ENCODE measurements at places on chromosomes 3 and 15.

DNA sequence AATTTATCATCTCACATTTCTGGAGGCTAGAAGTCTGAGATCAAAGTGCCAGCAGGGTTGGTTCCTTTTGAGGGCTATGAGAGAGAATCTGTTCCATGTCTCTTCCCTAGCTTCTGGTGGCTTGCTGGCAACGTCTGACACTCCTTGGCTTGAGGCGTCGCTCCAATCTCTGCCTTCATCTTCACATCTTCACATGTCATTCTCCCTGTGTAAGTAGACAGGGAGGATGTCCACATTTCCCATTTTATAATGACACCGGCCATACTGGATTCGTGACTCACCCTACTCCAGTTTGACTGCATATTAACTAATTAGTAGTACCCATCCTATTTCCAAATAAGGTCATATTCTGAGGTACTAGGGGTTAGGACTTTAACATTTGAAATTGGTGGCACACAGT is 17.5 kb upstream of the ARHGAP31 start:
- no peak for DNase-seq

DNA sequence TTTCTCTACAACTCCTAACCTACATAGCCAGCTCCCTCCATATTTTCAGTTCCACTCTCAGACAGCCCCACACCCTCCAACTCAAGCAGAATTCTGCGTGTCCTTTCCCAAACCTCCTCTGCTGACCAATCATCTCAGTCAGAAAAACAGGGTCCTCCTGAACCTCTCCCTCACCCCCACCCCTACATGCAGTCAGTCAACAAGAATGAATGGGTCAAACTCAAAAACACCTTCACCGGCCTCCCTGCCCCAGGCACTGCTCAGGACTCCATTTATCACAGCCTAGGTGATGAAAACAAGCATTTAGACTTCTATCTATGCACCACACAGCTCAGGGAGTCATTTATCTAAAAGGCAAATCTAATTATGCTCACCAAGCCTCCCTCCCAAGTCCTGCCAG is 32.4 kb downstream of the MYL3 start:
- DNase-seq: no peak

DNA sequence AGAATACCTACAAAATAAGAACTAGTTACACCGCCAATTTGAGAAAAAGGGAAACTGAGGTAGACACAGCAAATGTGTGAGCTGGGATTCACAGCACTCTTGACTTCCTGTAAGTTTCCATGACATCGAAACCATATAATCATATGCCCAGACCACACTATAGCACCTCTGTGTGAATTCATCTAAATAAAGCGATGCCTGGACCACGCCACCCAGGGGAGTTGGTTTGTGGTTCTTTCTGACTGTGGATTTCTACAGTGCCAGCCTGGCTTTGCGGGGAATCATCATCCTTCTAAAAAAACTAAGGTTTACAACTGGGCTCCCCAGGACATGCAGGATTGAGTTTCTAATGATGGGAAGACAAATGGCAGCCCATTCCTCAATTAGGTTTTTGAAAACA is 23.5 kb upstream of the CA12 start:
- DNase-seq: no peak

DNA sequence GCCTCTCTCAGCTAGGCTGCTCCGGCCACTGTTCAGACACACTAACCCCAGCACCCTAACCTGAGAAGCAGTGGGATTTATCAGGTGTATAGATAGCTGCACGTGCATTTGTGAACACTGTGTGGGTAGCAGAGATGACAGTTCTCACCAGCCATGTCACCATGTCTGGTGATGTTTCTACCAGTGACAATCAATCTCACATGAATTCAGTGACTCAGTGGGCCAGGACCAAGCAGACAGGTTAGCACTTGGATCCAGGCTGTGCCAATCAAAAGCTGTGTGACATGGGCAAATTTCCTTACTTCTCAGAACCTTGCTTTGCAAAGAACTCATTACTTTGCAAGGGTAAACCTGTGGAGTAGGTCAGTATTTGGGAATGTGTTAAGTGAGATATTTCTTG is 65.3 kb upstream of the GATM start:
- no peak for DNase-seq

GRCh38 chr15:85831415-85832113 is 36.8 kb upstream of the KLHL25 start:
- no peak for DNase-seq

- no peak for DNase-seq
These were observed 1.9 kb downstream of the FNDC3B start for GRCh38 chr3:172040981-172041963.

GRCh38 chr3:58492494-58492905 is 604 bp downstream of the KCTD6 start:
- DNase-seq: peak; percentile 16

DNA sequence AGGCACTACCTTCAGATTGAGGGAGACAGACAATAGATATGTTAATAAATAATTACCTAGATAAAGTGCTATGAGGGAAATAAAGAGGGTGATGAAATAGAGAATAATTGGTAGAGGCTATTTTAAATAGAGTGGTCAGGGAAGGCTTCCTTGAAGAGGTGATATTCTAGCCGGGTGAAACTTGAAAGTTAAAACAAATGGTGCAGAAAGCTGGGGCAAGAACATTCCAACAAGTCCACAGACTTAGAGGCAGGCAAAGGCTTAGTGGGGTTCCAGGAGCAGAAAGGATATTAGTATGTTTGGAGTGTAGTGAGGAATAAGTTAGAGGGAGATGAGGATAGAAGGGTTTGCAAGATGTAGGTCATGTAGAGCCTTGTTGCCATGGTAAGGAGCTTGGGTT is 10.1 kb downstream of the HACD3 start:
- no peak for DNase-seq

DNA sequence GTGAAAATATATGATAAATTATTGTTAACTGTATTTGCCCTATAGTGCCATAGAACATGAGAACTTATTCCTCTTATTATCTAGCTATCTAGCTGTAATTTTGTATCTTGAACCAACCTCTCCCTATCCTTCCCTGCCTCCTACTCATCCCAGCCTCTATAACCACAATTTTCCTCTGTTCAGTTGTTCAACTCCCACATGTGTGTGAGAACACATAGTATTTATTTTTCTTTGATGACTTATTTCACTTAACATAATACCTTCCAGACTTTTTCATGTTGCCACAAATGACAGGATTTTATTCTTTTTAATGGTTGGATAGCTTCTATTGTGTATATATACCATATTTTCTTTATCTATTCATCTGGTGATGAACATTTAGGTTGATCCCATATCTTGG is 85.4 kb upstream of the SUCLG2 start:
- DNase-seq: no peak

- DNase-seq: no peak
These were observed 82.1 kb upstream of the RAD18 start for GRCh38 chr3:9045371-9045770.

DNA sequence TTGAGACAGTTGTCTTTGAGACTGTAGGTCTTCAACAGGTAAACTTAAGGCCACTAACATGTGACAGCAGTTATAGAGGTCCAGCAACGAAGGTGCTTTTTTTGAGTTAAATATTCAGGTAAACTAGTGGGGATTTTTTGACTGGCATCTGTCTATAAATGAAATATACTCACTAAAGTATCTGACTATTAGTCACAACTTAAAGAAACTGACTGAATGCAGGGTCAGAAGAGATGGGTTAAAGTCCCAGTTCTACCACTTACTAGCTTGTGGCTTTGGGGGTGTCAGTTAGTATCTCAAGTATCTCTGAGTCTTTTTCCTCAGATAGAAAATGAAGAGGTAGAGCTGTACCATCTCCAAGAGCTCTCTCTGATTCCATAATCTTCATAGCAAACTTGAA is 18.0 kb downstream of the MIX23 start:
- DNase-seq: no peak

- no peak for DNase-seq
These were observed 403.9 kb downstream of the VPS13C start for GRCh38 chr15:61656391-61656790.

DNA sequence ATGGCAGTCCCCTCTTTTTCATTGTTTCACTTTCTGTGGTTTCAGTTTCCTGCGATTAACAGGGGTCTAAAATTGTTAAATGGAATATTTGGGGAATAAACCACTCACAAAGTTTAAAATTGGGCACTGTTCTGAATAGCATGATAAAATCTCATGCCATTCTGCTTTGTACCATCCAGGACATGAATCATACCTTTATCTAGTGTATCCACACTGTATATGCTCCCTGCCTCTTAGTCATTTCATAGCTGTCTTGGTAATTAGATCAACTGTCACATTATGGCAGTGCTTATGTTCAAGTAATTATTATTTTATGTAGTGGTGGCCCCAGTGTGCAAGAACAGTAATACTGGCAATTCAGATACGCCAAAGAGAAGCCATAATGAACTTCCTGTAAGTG is 734.5 kb downstream of the ZPLD1 start:
- no peak for DNase-seq

DNA sequence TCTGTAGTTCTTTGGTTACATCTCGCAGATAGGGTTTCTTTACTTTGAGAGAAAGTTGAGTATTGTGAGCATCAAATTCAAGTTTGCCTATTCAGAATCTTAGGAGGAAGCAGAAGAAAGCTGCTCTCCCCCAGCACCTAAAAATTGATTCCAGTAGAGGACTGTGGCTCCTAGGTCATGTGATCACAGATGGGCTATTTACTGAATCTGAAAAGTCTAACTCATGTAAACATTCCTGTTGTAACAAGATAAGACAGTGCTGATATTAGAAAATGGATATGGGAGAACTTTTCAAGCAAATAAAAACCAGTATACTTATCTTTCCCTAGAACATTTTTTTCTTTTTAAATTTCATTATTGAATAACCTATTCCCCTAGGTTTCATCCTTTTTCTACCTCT is 308.4 kb upstream of the SLITRK3 start:
- no peak for DNase-seq

GRCh38 chr3:126571078-126571477 is 12.3 kb upstream of the C3orf22 start:
- DNase-seq: no peak

DNA sequence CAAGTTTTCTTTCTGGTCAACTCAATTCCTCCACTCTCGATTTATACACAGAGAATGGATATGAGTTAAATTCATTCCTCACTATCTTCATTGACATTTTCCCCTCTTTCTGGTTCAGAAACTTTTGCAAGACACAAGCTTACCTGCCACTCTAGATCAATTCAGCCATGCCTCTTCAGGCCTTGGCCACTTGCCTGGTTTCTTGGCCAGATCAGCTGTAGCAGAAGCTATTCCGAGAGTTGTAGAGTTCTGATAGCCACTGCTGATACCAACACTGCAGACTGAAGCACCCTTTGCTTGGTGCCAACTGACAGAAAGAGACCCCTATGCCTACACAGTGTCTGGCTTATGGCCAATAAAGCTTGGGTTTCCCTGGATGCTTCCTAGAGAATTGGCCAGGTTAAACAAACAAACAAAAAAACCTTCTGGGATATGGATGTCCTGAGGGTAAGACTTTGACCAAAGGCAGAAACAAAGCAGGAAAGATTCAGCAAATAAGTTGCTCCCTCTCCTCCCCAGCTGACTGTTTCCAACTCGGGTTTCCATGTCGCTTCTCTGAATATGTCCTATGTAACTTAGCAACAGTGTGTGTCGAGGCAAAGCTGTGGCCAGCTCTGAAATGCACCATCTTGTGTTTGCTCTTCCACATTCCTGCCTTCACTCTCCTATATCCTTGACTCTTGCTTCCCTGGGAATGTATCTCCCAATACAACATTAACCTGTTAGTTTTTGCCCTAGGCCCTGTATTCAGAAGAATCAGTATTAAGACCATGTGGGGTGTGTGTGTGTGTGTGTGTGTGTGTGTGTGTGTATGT is 521.6 kb downstream of the EPHA3 start:
- no peak for DNase-seq

GRCh38 chr3:57283334-57283733 is 9.2 kb downstream of the ASB14 start:
- no peak for DNase-seq

DNA sequence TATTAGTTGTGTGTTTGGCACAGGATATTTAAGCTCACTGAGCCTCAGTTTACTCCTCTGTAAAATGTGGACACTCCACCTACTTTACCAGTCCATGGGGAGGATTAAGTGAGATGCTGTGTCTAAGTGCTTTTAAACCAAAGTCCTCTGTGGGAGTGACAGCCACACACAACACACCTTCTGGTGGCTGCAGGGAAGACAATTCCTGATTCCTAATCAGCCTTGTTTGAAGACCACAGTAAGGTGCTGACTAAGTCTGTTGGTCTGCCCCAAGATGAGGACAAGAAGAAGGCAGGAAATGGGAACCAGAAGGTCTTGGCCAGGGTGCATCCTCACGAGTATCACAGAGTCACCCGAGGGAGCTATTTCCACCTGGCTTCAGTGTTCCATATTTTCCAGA is 52.3 kb downstream of the EPHB1 start:
- DNase-seq: no peak

- no peak for DNase-seq
These were observed 550.4 kb upstream of the NAALADL2 start for GRCh38 chr3:174308736-174309135.

GRCh38 chr3:137219801-137220445 is 262.1 kb downstream of the IL20RB start:
- DNase-seq: no peak

GRCh38 chr3:32607522-32607921 is 36.9 kb upstream of the DYNC1LI1 start:
- DNase-seq: no peak

GRCh38 chr15:64205202-64205601 is 42.4 kb upstream of the PPIB start:
- no peak for DNase-seq

GRCh38 chr3:143119009-143119914 is at the start of gene CHST2:
Gene CHST2 (plus strand): TSS chr3:143119771. CDS start chr3:143120817, 1,046 bp downstream.
- DNase-seq: peak; percentile 76

DNA sequence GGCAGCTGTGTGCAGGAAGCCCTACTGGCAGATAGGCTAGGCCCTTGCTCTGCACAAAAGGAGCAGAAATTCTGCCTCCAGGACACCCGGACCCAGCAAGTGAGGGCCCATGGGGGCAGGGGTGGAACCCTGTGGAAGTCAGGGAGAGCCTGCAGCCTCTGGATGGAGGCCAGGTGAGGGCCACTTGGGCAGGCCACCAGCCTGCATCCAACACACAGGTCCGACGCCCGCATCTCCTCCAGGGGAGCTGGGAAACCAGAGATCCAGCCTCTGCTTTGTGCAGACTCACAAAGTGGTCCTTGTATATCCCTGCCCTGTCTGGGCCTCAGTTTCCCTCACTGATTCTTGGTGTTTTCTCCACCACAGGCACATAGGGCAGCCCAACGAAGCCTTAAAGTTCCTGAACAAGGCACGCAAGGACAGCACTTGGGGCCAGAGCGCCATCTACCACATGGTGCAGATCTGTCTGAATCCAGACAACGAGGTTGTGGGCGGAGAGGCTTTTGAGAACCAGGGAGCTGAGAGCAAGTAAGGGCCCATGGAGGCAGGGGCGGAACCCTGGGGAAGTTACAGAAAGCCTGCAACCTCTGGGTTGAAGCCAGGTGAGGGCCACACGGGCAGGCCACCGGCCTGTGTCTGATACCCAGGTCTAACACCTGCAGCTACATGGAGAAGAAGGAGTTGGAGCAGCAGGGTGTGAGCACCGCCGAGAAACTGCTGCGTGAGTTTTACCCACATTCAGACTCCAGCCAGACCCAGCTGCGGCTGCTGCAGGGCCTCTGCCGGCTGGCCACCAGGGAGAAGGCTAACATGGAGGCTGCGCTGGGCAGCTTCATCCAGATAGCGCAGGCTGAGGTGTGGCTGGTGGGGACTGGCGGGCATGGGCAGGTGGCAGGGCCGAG is 16.6 kb downstream of the CSRNP1 start:
- DNase-seq: no peak

Measured in memory B cell (primary cell).